ENCODE measurements at places on chromosomes 2 and 18.

GRCh38 chr2:99729104-99730025 is 239.5 kb upstream of the REV1 start:
- DNase-seq: no peak

DNA sequence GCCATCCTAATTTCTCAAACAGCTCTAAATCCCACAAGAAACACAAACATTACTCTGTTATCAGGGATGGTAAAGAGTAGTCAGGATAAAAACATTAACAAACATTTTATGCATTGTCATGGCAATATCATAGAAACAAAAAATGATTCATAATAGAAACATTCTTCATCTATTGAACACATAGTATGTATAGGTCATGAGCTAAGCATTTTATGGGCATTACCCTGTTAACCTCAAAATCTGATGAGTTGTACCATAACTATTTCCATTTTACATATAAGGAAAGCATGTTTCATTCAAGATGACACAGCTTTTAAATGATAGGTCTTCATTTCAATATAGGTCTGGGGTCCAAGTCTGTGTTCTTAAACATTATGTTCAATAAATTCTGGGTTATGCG is 344.9 kb downstream of the RND3 start:
- no peak for DNase-seq

DNA sequence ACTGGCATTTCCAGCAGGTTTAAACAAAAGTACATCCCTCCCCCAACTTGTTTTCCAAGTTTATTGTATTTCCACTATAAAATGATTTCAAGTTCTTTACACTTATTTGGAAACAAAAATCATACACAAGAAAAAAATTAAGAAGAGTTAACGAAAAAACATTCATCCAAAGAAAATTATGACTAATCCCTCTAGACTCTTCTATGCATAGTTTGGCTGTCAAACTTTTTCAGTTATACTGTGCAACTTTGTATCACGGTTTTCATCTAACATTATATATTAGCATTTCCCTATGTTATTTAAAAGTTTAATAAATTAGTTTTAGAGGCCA is 627 bp downstream of the WDCP start:
- no peak for DNase-seq

DNA sequence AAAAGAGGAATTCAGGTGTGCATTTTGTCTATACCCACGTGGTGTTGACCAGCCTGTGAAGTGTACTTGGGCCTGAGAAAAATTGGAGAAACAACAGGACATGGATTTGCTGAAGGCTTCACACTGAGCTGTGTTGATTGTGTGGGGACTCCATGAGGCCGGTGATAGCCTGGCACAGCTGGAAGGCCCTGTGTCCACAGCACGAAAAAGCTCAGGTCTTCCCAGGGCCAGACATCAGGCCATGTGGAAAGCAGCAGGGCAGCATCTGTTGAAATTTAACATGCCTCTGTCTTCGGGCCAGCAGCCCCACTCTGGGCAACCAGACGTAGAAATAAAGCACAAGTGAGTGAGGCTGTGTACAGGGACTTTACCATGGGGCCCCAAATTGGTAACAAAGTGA is 84.1 kb downstream of the HS6ST1 start:
- no peak for DNase-seq

DNA sequence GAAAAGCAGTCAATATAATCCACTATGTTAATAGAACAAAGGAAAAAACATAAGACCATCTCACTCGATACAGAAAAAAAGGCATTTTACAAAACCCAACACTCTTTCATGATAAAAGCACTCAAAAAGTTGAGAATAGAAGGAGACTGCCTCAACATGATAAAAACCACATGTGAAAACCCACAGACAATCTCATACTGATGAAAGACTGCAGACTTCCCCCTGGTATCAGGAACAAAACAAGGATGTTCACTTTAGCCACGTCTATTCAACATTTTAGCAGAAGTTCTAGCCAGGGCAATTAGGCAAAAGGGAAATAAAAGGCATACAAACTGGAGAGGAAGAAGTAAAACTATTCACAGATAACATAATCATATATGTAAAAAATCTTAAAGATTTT is 285.9 kb downstream of the EIPR1 start:
- DNase-seq: no peak

DNA sequence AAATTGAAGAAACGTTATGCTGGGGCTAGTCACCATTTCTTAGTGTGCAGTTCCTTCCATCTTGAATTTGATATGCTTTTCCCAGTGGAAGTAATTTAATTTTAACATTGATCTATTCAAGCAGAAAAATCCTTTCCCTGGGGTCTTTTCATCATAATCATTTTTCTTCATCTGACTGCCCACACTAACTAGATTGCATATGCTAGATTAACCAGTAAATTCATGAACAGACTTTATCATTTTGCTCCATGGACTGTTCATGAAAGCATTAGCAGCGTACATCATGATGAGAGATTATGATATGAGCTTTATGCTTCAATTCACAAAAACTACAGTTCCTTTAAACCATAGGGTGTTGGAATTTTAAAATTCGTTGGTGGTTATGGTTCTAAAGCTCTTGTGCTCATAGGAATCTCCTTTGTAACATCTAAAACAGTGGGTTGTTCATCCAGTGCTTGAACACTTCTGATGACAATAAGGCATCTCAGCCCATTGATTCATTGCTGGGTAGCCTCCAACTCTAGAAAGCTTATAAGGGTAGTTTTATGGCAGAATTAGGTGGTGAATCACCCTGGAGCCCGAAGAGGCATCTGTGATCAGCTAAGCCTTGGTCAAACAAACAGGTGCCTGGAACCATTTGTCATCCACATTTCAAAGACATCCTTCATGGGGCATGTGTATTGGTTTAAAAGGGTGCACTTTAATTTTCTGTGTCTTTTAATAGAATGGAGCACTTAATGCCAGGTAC is 77.2 kb upstream of the NDUFV2 start:
- DNase-seq: no peak

DNA sequence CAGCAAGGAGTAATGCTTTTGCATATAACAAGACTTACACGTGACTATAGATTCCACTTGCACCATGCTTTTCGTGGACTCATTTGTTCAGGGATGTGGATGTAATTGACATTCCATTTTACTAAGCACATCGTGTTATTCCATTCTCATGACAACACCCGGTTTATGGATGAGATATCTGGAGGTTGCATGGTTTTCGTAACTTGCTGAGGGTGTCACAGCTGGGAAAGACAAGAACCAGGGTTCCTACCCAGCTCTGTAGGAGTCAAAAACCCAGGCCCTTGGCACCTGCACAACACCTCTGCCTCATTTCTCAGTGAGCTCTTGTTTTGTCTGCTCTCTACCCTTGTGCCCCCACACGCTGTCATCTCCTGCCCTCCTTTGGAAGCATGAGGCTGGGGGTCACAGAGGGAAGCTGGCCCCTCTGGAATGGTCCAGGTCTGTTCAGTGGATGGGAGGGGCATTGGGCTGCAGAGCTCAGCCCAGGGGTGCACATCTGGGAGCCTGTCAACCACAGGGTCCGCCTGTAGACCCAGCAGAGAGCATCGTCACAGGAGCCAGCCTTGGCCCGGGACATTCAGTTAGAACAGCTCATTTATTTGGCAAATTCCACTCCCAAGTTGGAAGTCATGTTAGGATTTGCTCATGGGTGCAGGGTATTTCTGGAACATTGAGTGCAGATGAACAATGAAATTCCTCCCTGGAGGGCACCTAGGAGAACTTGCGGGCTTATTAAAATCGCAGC is 120.1 kb upstream of the TWIST2 start:
- no peak for DNase-seq

- DNase-seq: no peak
Measured at GRCh38 chr2:152389483-152389882, 54.5 kb downstream of the FMNL2 start.

GRCh38 chr2:122329278-122329677 is 573.8 kb downstream of the TSN start:
- DNase-seq: no peak

- DNase-seq: no peak
Measured at GRCh38 chr2:222430681-222431080, 6.3 kb downstream of the SGPP2 start.

GRCh38 chr2:2881499-2881898 is 496.1 kb downstream of the EIPR1 start:
- no peak for DNase-seq

- no peak for DNase-seq
Measured at GRCh38 chr2:106863387-106863786, 22.6 kb downstream of the ST6GAL2 start.

- DNase-seq: no peak
Measured at GRCh38 chr2:59875836-59876235, 677.6 kb downstream of the BCL11A start.

DNA sequence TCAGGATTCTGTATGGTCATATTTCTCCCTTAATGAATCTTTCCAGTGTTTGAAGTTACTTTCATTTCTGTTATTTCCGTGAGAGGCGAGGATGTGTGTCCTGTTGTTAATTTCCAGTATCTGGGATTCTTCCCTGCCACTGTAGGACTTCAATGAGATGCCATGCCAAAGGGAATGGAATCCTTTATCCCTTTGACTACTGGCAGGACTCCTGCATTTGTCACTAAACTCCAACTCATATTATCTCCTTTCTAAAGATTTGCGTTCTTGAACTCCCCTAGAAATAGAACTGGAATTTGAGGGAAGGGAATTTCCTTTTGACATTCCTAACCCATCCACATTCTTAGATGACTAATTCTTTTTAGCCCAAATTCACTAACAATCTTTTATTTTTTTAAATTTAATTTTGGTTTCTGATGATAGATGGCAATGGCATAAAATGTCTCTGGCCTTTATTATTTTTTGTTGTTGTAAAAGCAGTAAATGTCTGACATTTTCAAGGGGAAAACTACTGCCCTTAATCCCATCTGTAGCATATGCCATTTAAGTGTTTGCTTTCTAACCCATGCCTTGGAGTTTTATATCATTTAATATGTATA is 87.8 kb upstream of the EML6 start:
- no peak for DNase-seq

- no peak for DNase-seq
Measured at GRCh38 chr18:2854875-2855274, 8.1 kb downstream of the EMILIN2 start.

GRCh38 chr2:220445429-220446105 is 818.1 kb downstream of the SLC4A3 start:
- DNase-seq: no peak

DNA sequence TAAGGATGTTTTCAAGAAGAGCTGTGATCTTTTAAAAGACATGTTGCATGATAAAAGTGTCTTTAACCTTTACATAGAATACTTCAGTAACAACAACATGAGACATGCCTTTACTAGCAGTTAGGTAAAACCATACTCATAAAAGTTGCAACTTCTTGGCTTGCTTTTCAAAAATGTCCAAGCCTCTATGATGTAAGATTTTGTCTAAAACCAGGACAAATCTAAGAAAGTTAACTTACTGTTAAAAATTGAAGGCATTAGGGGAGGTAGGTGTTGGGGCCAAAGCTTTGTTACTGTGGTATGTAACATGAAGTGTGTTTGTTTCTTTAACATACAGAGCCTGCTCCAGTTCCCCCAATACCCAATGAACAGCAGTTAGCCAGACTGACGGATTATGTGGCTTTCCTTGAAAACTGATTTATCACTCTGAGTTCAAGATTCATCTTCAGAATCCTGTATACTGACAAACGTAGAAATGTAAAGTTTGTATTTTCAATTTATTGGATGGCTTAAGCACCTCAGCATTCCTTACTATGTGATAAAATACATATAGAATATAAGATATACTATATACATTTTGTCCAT is 11.7 kb downstream of the COPS8 start:
- no peak for DNase-seq

DNA sequence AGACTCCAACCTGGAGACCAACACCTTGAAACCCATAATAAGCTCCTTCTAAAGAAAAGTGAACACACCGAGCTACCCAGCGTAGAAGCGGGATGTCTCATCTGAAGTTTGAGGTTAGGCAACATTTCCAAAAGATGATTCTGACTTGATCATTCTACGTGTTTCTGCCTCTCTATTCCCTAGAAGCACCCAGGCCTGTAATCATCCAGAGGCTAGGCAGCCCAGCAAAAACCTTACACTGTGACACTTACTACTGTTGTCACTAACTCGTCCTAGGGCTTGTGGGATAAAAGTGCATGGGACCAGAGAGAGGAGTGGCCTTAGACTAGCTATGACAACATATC is 1.4 kb downstream of the ZBTB14 start:
- no peak for DNase-seq

- DNase-seq: no peak
Measured at GRCh38 chr18:40821596-40822243, 1133.3 kb upstream of the PIK3C3 start.

DNA sequence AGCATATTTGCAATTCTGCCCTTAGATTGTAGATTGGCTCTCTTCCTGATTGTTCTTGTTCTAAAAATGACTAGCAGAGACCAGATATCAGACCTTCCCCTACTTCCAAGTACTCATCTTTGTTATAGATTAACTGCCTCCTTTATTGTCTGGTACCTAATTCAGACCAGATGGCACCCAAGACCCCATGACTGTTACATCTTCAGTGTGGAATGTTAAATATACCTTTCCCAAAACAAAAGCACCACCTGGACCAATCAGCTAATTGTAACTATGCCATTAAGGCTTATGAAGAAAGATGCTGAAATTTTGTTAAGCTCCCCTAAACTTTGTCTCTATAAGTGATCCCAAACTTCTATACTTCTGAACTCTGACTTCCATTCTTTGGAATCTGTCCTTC is 12.0 kb upstream of the TFPI start:
- DNase-seq: no peak

DNA sequence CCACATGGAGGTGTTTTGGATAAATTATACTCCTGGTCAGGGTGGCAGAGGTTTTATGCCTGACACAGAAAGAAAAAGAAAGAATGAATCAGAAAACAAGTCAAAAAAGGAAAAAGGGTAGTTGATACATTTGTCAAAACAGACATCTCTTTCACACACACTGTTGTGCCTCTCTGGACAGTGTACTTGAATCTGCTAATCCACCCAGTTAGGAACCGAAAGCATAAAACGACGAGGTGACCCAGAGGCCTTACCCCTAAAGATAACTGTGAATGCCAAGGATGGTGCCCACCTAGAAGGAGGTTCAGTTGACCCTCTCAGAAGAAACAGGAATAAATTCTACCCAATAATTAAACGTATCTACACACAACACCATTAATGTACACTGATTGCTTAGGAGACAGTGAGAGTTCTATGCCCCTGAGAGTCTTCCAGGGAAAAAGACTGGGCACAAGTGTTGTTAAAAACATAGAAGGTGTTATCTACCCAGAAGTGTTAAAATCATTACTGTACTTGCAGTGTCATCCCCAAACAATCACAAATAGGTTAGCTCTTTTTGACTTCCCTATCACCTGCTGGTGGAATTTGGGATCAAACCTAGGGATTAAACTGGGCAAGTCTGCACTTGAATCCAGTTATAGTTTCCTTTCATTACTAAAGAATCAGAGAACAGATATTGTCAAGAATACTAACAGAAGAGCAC is 123.2 kb upstream of the DNAJC10 start:
- DNase-seq: no peak

- no peak for DNase-seq
Measured at GRCh38 chr18:25080211-25080610, 271.8 kb downstream of the ZNF521 start.

DNA sequence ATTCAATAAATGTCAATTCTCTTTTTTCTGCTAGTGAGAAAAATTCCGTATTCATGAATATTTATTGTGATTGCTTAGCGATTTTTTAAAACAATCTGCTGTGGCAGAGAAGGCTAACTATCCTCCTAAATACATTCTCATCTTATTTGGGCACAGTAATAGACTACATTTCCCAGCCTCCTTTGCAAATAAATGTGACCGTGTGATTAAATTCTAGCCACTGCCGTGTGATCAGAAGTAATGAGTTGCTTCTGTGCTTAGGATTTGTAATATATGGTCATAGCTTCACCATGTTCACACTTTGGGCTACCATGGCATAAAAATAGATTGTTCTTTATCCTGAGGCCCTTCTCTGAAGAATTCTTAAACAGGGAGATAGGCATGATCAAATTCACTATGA is 179.6 kb downstream of the FAM124B start:
- no peak for DNase-seq
